Activated CD8-positive, alpha-beta T cell treated with anti-CD3 and anti-CD28 coated beads for 36 hours (primary cell): ENCODE measurements at places on chromosomes 2 and 18.

GRCh38 chr2:75018162-75018561 lies 59.7 kb downstream of the POLE4 start:
- no peak for DNase-seq

GRCh38 chr18:40980171-40980570 lies 974.9 kb upstream of the PIK3C3 start:
- no peak for DNase-seq

DNA sequence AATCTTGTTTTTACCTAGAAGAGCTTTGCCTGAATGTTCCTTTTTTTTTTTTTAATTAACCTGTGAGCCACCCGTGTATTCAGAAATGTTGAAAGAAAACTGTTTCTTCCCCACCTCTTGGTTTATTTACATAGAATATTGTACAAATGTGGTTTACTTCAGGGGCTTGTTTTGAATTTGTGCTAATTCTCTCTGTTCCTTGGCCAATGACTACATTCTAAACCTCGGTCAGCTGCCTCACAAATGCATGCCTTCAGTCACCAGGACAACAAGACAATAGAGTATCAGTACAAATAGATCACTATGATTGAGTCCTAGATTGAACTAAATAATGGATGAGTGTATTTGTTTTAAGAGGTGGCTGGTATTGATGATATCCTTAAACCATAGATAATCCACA lies 36.0 kb downstream of the AGFG1 start:
- no peak for DNase-seq

GRCh38 chr2:40158781-40159180 lies 293.1 kb downstream of the SLC8A1 start:
- no peak for DNase-seq

- DNase-seq, result no peak
Measured at GRCh38 chr2:223494496-223494895, 107.7 kb downstream of the SCG2 start.

DNA sequence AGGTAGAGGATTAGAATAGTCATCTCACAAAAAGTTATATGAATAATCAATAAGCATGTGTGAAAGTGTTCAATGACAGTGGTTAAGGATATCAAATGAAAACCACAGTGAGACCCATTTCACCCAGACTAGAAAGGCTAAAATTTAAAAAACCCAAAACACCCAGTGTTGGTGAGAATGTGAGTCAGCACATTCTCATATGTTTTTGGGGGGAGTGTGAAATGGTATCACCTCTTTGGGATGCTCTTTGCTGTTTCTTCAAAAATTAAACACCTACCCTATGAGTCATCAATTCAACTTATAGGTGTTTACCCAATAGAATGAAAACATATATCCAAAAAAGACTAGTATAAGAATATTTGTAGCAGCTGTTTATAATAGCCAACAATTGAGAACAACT lies 69.8 kb downstream of the MAP3K20 start:
- DNase-seq, result no peak

DNA sequence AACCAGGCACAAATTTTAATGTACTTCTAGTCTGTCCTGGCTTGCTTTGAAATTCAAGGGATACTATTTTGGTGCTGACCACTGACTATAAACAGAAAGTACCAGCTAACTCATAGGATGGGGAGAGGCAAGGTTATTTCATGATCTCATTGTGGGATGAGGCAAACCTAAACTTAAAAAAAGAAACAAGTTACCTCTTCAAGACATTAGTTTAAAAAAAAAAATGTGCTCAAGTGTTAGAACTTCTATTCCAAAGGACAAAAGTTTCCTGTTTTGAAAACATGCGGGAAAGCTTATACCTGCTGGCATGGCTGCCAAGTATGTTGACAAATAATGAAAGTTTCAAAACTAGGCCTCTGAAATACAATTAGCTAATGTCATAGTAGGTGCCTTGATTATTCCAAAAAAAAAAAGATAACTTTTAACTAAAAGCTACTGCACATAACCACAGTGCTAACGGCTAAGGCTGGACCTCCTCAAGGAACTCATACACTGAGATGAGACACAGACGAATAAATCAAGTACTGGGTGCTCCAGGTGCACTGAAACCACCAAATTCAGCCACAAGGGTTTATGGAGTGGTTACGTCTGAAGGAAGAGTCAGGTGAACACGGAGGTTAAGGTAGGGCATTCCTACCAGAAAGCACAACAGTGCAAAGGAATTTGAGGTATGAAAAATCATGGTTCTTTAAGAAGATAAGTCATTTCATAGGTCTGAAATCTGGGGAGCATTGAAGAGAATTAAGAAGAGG lies 38.1 kb downstream of the TMEM131 start:
- DNase-seq, result no peak

DNA sequence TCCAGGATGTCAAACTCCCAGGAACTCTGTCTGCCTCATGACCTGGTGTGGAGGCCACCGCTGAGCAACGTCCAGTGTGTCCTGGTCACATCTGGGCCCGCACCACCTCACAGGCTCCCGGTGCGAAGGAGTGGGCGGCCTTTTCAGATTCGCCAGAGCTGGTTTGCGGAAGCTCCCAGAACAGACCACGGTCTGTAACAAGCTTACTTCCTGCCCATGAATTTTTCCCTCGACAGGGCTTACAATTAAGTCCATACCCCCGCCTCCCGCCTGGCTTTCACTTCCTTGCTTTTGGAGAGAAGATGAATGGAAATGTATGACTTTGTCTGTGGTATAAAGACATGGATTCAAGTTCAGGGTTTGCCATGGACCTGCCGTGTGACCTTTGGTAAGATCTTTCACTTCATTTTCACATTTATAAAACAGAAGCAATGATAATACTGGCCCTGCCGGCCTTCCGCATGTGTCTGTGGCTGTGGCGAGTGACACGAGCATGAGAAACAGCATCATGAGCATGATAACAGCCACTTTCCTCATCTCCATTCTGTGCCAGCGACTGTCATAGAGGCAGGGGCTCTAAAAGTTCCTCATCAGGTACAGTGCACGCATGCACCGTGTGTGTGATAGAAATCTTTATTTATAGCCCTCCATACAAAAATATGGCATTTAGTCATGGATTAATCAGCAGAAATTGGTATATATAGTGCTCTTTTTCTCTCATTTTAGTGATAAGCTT lies 31.0 kb upstream of the KCNF1 start:
- no peak for DNase-seq

DNA sequence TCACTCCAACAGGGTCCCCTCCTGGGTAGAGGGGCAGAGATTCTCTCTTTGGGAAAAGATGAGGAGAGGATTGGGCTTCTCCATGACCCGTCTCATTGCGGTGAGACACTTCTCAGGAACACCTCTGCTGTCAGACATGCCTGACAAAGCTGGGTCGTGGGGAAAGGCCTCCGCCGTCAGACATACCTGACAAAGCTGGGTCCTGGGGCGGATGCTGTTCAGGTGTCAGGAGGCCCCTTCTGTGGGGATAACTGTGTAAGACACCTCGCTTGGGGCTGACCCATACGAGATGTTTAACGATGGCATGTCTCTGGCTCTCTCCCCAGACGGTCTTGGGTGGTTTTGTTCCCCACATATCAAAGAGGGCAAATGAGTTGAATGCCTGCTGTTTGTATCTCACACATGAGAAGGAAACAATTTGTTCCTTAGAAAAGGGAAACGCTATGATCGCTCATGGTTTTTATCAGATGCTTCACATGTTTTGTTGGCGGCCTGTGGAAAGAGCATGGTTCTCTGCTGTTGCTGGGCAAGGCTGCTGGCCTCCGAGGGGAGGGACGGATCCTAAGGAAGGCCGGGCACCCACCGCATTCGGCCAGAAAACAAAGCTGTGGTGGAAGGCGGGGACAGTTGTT lies 40.8 kb upstream of the PXDN start:
- DNase-seq, result no peak

DNA sequence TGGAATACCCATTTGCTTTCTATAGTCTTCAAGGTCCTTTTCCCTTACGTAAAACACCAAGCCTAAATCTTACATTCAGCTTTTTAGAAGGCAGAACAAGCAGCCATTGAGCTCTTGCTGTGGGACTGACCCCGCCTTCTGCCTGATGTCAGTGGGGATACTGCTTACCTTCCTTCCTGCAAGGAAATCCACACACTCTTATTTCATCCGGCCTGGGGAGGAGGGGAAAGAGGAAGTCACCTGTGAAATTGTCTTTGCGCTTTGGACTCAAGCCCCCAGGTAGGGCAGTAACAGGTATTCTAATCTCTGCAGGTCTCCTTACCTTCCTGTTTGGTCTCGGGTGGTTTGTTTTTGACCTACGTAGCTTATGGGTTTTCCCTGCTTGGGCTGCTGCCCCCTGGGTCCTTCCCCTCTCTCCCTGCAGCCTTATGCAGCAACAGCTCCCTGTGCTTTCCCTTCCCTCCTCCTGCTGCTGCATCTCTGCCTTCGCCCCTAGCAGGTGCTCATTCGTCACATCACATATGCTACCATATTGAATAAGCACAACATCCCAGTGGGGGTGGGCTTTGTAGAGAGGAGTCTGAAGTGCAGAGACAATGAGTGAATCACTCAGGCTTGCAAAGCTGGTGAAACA lies 402.5 kb upstream of the TRIB2 start:
- DNase-seq, result no peak

DNA sequence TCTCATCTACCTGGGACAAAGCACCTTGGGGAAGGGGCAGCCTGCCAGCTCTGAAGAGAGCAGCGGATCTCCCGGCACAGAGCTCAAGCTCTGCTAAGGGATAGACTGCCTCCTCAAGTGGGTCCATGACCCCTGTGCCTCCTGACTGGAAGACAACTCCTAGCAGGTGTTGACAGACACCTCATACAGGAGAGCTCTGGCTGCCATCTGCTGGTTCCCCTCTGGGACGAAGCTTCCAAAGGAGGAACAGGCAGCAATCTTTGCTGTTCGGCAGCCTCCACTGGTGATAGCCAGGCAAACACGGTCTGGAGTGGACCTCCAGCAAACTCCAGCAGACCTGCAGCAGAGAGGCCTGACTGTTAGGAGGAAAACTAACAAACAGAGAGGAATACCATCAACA lies 549.9 kb upstream of the LRATD1 start:
- no peak for DNase-seq

DNA sequence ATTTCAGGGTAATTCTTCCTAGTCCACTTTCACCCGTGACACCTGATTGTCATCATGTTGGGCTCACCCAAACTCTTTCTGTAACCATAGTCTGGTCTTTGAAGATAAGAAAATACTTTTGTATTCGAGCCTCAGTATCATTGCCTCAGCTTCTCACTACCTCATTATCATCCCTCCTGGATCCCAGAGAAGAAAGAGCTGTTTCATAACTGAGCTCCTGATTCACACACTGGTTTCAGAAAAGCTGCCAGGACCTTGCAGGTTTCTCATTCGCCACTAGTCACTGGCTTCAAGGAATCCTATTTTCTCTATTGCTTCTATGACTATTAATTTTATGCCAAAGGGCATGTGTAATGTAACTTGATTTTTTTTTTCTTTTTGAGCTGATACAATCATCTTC lies 2.9 kb upstream of the CRIM1 start:
- no peak for DNase-seq

GRCh38 chr18:63365876-63366212 lies 1.2 kb downstream of the KDSR start:
- peak; percentile 43 for DNase-seq

DNA sequence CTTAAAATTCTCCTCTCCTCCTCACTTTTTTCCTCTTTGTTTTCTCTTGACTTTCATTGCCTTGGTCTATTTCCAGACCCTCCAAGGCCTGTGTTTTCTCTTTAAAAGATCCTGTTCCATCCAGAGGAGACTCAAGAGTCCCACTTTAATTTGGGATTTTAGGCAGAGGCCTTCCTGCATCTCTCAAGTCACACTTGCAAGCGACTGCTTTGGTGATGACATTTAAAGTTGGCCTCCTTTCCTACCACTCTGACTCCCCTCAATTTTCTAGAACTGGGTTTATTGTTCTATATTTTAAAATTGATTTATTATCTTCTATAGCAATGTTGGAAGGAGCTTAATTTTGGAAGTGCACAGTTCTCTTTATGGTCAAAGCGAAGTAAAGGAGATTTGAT lies 16.3 kb downstream of the ASAP2 start:
- DNase-seq, result no peak

GRCh38 chr2:109371481-109372170 lies 242.1 kb downstream of the SEPTIN10 start:
- DNase-seq, result no peak

DNA sequence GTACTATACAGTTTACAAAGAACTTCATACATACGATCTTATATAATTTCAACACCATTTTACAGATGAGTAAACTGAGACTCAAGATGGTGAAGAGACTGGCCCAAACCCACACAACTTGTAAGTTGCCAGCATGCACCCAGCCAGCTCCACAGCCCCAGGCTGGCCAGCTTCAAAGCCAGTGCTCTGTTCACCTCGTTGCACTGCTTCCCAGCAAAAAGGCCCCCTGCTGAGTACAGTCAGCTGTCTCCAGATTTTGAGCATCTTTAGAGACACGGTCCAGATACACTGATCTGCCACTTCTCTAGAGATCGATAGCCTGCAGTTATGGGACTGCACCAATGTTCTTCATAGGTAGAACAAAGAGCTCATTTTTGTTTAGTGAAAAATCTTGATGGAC lies 257.2 kb upstream of the CHAC2 start:
- no peak for DNase-seq

GRCh38 chr2:106119074-106119473 lies 75.0 kb downstream of the UXS1 start:
- DNase-seq, result no peak

DNA sequence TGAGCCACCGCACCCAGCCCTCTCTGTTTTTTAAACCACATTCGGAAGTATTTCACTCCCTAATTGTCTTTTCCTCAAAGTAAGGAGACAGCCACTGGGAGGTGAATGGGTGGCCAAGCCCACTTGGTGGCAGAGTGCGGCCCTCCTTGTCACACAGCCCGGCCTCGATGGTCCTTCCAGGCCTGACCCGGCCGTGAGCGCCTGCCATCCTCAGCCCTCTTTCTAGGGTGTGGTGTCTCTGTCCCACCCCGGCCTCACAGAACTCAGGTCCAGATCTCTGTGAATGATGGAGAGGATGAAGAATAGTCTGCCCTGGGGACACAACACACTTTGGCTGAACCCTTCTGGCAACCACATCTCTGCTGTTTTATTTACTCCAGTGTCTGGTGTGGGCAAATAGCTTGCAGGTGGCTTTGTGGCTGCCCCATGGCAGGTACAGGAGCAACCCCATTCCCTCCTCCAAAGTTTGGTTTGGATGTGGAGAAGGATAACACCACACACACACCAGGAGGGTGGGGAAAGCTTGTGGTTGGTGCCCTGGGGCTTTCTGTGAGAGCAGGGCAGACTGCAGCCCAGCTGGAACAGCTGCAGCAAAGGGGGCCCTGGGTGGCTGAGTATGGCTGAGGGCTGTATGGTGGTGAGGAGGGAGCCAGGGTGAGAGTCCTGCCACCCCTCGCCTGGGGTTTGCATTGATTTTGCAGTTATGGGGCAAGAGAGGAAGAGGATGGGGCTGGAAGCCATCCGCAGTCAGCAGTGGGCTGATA lies 88.6 kb downstream of the FAM168B start:
- no peak for DNase-seq

- no peak for DNase-seq
Measured at GRCh38 chr2:145654746-145655145, 1134.8 kb upstream of the ZEB2 start.

GRCh38 chr2:134469516-134470115 lies 215.7 kb downstream of the MGAT5 start:
- DNase-seq, result no peak

GRCh38 chr2:28487258-28487657 lies 8.6 kb upstream of the PLB1 start:
- no peak for DNase-seq

- DNase-seq, result no peak
Measured at GRCh38 chr2:85935746-85936208, 47.0 kb upstream of the ST3GAL5 start.

- DNase-seq, result peak; percentile 48
Measured at GRCh38 chr2:28325567-28326468, 66.8 kb upstream of the FOSL2 start.

GRCh38 chr2:26770986-26771586 lies 7.0 kb downstream of the SLC35F6 start:
- peak; percentile 61 for DNase-seq
